Gastrocnemius medialis (tissue), 4 donors: ENCODE measurements at places on chromosomes 6 and 20. TPM values are rescaled to one million over a fixed set of nuclear protein-coding genes. Genes with fewer than 3 reads are reported as not detected.

The OR2H1 gene
- total RNA-seq, result not detected

The SLC17A2 gene
- total RNA-seq, result not detected

The C6orf163 gene
- 0.29 TPM for total RNA-seq

The JAG1 gene
- total RNA-seq, result 13.4 TPM
